Ecto neural progenitor cell (in vitro differentiated cells): ENCODE measurements at places on chromosomes 11 and 22.
A peak's percentile ranks its signal among the peaks of the same experiment; 100 is the strongest.

DNA sequence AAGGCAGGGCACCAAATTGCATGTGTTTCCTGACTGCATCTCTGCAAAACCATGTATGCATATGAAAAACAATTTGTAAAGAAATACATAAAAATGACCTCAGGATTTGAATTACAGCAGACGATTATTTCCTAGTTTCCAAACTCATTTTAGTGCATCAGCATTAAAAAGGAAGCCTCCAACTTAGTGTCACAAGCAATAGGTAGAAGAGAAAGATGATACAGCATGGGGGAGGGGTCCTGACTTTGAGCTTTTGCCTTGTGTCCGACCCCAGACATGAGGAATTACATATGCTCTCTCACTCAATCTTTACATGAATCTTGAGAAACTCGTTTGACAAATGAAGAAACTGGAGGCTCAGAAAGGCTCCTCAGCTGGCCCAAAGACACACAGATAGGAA lies 294.6 kb upstream of the NARS2 start:
- no peak for DNase-seq

- no peak for DNase-seq
These were observed 618.8 kb downstream of the TBC1D22A start for GRCh38 chr22:47381240-47381639.

- DNase-seq, result no peak
These were observed 18.4 kb upstream of the OSBPL5 start for GRCh38 chr11:3183523-3183922.

DNA sequence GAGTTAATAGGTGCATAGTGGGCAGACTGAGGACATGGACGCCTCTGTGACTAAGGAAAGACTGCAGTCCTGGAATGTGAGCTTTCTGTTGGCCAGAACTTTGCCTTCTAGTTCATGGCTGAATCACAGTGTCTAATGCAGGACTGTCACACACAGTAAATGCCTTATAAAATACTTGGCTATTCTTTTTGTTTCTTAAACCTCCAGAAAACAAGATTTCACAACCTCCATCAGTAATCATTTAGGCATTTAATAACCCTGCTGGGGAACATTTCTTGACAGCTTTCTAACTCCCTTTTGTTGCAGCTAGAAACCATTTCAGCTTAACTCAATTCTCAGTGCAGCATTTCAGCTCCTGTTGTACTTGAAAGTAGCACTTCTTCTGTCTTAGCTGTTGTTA lies 335.8 kb upstream of the DDI1 start:
- no peak for DNase-seq

DNA sequence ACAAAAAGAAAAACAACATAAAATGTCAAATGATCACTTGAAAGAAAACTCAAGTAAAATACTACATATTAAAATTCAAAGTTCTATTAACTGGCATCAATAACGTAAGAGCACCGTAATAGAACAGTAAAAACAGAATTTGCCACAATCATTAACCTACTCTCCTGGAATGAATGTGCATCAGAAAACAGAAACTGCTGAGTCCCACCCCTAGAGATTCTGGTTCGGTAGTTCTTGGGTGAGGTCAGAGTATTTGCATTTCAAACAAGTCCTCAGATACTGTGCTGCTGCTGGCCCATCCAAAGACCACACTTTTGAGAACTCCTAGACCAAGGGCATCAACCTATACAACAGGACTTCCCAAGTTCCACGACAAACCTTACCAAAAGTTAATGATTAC lies 23.5 kb downstream of the PITPNB start:
- DNase-seq, result no peak

DNA sequence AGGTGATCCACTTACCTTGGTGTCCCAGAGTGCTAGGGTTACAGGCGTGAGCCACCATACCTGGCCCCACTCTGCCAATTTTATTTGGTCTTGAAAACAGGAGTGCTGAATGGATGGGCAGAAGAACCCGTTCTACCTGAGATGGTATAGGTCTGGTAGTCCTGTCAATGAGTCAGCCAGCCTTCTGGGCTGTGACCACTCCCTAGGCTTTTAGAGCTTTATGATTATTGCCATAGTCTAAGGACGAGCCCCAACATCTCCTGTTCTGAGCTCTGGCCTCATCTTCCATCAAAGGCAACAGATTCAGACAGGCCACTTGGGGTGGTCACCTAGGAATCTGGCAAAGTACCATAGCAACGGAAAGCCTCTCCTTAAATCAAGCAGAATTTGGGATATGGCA lies 11.5 kb downstream of the ZDHHC5 start:
- no peak for DNase-seq

GRCh38 chr11:75337195-75337654 lies 14.2 kb downstream of the ARRB1 start:
- no peak for DNase-seq

DNA sequence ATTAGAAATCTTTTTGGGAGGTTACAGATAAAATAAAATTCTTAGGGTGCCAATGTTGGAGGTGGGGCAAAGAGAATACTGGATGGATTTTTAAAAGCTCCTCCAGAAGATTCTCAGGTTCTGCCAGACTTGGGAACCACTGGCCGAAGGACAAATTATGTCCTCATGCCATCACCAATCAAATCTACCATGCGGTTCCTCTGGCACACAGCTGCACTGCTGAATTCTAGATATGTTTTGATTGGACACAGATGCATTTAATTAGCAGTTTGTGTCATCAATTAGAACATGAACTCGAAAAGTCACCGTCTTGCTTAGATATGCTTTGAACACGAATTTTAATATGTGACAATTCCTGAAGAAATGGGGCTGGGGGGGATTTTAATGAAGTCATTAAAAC lies 1269.2 kb downstream of the LRRC4C start:
- no peak for DNase-seq

GRCh38 chr11:132910011-132910760 lies 622.1 kb downstream of the OPCML start:
- DNase-seq, result no peak

GRCh38 chr11:101028644-101029043 lies 101.0 kb downstream of the PGR start:
- DNase-seq, result no peak

DNA sequence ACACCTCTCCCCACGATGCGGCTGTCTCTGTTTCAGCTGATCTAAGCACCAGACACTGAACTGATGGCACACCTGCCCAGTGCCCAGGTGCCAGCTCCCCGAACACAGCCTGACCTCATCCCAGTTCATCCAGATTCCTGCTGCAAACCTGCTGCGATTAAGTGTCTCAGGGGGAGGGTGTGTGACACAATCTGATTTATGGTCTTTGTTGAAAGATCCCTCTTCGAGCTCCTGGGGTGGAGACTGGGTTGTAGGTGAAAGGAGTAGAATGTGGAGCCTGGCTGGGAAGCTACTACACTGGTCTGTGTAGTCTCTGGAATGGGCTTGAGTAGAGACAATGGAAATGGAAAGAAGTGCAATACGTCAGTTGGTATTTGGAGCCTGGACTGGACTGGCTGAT lies 390.3 kb downstream of the SHANK2 start:
- DNase-seq, result no peak

- no peak for DNase-seq
These were observed 7.2 kb upstream of the ZNF280A start for GRCh38 chr22:22527312-22527711.

GRCh38 chr11:26905368-26905767 lies 88.5 kb upstream of the FIBIN start:
- no peak for DNase-seq

GRCh38 chr11:124536520-124536919 lies 6.9 kb downstream of the OR8B12 start:
- peak; percentile 57 for DNase-seq

DNA sequence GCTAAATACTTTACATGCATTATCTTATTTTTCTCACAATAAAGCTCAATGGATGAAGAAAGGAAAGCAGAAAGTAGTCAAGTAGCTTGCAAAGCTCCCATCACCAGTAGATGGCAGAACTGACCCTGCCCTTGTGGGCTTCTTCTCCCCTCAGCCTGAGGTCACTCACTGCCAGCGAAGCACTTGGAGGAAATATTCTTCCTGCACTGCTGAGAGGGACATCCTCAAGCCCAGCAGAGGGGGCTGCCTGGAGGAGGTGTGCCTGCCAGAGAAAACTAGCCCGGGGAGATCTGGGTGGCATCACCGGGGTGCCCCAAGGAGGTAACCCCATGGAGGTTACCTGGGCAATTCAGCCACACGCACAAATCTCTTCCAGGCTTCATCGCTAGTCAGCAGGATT lies 6.6 kb downstream of the APOL4 start:
- DNase-seq, result peak; percentile 78

DNA sequence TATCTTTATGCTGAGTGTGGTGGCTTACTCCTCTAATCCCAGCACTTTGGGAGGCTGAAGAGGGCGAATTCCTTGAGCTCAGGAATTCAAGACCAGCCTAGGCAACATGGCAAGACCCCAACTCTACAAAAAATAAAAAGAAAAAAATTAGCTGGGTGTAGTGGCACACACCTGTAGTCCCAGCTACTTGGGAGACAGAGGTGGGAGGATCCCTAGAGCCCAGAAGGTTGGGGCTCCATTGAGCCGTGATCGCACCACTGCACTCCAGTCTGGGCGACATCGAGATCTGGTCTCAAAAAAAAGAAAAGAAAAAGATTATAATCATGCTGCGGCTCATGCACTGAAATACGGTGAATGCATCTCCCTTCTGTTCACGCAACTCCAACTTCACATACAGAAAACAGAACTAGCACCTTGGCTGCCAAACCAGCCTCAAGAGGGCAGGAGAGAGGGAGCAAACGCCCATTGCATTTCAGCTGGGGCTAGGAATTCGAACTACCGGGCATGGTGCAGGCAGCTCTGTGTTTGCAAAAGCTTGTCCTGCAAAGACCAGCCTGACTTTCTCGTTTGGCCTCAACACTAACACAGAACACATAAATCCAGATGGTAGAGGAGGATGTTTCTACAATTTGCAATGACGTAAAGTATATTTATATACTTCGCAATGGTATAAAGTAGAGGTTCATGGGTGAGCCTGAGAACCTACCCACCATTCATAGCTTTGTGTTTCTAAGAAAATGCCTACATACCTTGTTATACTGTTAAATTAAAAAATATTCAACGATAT lies 6.3 kb upstream of the SYNGR1 start:
- DNase-seq, result peak; percentile 70
